ENCODE measurements at places on chromosomes 12 and 14.

GRCh38 chr12:111505601-111506036 is 93.5 kb downstream of the ATXN2 start:
- no peak for DNase-seq

- DNase-seq = no peak
Measured at GRCh38 chr14:37051153-37051552, 121.3 kb downstream of the SLC25A21 start.

DNA sequence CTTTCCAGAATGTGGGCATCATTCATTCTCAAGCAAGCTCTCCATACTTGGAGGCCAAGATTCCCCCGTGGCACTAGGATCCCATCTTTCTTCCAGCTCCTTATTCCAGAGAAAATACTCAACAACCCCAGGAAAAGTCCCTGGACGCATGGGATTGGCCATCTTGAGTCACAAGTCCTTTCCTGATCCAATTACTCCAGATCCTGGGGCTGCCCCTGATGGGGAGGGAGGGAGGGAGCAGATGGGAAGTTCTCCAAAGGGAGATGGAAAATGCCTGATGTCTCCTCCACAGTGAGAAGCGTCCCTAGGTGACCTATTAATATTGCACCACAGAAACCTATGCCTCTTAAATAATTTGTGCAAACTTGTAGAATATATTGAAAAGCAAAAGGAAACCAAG is 12.4 kb upstream of the KCNK13 start:
- no peak for DNase-seq

- DNase-seq = no peak
Measured at GRCh38 chr12:48199774-48200221, 3.3 kb downstream of the OR10AD1 start.

GRCh38 chr12:53811606-53812005 is 59.8 kb upstream of the CISTR start:
- no peak for DNase-seq

- DNase-seq = no peak
Measured at GRCh38 chr14:97250931-97251330, 453.7 kb downstream of the VRK1 start.

- DNase-seq = no peak
Measured at GRCh38 chr14:53786045-53786444, 170.6 kb downstream of the BMP4 start.

DNA sequence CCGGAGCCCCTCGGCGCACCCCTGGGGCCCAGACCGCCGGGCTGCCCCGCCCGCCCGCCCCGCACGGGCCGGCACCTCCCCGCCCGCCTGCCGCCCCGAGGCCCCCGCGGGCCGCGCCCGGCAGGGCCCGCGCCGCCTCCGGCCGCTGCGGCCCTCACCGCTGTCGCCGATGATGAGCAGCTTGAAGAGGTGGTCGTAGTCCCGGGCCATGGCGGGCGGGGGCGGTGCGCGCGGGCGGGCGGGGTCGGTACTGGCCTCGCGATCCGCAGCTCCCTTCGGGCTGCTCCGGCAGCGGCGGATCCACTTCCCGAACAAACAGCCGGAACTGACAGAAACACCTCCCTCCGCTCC is at the start of gene RAB35:
TSS of gene RAB35 (minus strand) at position 313 of the 351 bp plus-strand sequence. CDS start at position 210, 103 bp downstream.
- no peak for DNase-seq

DNA sequence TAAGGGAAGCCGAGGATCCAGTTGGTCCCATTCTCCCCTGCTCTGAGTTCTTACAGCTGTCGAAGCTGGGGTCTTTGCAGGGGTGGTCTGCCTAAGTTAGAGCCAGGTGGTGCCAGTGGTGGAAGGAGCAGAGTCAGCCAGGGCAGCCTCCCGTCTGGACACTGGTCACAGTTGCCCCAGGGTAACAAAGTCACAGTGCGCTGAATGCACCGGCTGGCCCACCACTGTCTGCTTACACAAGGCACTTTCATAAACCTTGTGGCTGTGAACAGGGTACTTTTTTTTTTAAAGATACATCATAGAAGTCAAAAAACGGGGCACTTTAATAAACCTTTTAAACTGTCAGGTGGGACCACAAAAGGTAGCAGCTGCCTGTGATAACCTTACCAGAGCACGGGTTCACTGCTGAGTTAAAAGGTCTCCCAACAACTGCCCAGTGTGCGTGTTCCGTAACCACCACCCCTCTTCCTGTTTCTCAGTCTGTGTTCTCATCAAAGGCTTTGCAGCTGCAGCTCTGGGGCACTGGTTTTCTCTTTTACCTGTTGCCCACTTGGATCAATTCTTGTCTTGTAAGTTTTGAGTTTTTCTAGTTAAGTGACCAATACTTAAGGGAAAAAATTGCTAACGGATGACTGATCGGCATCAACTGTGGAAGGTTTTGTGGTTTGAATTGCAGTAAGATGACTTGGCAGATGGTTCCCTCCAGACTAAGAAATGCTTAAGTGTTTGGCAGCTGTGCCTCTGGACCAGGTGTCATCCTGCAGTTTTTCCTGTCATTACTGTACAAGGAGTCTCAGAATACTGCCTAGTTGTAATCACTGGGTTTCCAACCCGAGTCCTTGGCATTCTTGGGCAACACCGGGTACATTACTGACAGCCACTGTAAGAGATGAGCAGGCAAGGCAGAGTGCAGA is 55.9 kb downstream of the DYNC1H1 start:
- DNase-seq = peak; percentile 35

DNA sequence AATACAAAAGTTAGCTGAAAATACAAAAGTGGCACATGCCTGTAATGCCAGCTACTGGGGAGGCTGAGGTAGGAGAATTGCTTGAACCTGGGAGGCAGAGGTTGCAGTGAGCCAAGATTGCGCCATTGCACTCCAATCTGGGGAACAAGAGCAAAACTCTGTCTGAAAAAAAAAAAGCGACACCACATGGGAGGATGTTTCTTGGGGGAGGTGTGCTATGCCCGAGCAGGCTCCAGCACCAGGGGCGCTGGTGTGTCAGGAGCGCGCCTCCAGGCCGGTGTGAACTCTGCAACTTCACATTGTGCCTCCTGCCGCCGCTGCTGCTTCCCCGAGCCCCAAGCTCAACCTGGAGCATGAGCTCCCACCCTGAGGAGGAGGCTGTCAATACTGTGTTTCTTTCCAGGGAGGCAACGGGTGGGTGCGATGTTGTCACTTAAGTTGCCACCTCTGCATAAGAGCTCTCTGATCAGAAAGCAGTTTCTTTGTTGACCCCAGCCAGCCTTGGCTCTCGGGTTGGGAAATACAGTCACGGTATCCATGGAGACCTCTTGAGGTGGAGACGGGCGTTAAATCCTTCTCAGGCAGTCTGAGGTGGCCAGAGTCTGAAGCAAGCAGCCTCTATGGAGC is 18.9 kb downstream of the DEGS2 start:
- DNase-seq = no peak

- DNase-seq = no peak
Measured at GRCh38 chr14:92325835-92326234, 2.9 kb downstream of the SLC24A4 start.

GRCh38 chr14:24986206-24986893 is 63.6 kb downstream of the STXBP6 start:
- no peak for DNase-seq

DNA sequence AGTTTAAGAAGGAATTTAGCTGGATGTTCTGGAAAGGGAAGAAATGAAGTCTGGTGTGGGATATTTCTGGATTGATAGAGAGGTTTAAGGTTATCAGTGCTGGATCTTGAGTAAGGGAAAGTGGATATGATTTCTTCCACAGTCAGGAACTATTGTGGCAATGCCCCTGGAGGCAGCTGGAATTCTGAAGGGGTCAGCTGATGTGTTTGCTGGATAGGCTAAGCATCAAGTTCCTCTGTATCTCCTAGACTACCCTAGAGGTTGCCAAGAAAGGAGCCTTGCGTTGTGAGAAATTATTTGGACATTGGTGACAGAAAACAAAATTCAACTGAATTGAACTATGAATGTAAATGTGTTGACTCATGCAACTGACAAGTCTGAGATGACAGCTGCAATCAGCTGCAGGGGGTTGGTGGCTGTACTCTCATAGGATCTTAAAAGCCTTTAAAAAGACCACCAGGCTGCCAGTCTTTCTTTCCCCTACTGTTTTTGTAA is 244.4 kb downstream of the ATXN7L3B start:
- DNase-seq = no peak

DNA sequence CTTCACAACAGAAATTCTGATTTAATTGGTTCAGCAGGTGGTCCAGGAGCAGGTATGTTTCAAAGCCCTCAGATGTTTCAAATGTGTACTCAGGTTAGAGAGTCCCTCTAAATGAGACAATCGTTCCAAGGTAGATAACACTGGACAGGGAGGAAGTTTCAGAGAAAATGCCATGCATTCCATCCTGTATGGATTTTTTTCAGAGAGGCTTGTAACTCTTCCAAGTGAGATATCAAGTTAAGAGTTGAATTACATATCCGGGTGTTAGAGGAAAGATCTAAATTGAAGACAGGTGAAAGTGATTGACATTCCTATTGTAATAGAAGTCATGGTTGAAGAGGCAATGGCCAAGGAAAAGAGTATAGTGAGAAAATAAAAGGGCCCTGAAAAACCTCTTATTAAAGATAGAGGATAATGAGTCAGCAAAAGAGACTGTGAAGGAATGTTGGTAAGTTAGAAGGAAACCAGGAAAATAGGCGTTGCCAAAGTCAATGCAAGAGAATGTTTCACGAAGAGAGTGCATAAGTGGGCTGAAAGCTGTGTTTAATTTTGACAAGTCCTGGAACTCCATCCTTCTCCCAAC is 105.8 kb downstream of the BMP4 start:
- no peak for DNase-seq

- DNase-seq = no peak
Measured at GRCh38 chr12:24121911-24122310, 172.4 kb upstream of the SOX5 start.

- DNase-seq = no peak
Measured at GRCh38 chr14:50615552-50615951, 52.6 kb downstream of the SAV1 start.

- DNase-seq = no peak
Measured at GRCh38 chr12:64532734-64533351, 77.5 kb upstream of the RASSF3 start.

DNA sequence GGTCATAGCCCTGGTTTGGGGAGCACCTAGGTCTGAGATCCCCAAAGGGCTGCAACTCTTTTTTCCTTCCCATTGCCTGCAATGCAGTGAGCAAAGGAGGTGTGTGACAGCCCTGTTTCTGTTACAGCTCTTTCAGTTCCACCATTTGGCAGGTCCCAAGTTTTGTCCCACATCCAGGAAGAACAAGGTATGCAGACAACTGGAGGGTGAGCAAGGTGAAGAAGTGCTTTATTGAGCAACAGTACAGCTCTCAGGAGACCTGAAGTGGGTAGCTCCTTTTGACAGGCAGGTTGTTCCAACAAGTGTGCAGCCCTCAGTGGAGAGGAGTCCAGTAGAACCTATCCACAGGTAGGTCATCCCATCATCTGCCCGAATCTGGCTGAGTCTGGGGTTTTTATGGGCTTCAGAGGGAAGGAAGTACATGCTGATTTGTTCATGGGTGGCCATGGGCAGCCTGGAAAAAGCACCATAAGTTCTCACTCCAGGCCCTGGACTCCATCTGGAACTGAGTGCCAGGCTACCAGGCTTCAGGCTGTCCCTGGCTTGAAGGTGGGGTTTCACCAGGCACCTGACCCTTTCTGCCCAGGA is 62.8 kb upstream of the NAV3 start:
- DNase-seq = no peak

DNA sequence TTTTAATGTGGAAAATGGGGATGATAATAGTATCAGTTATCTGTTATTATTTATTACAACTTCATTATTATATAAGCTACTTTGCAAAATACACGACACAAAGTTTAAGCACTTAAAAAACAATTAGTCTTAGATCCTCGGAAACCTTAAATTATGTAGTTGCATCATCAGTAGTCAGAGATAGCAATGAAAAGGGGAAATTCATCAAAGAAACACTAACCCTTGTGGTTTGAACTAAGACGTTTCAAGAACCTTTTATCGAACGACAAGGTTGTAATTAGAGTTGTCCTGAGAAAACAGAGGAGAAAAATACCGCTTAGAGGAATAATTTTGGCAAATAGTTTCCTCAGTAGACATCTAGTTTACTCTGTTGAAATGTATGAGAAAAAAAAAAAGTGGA is 198.5 kb downstream of the PTPRO start:
- DNase-seq = no peak

DNA sequence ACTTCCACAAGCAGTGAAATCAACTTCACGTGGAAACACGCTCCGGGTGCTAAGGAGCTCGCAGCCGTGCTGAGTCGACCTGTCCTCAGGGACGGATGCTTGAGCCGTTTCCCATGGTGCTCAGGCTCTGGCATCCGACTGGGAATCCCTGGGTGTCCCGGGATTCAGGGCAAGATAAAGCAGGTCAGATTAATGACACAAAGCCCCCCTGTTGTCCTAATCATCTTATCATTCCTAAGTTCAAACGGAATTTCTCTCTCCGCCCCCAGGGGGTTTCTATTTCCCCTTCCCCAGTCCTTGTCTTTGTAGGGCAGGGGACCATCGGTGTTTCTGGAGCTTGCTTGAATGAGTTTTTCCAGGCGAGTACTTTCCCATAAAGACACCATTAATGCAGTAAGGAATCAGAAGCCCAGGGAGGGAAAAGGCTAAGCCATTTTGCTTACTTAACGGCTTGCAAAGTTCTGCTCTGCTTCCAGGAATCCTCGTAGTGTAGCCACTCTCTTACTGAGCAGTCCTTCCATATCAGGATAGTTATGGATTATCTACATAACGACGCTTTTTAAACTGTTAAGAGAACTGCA is 116.5 kb downstream of the TMEM132C start:
- DNase-seq = no peak

GRCh38 chr14:56121816-56122215 is 3.6 kb downstream of the PELI2 start:
- DNase-seq = no peak

DNA sequence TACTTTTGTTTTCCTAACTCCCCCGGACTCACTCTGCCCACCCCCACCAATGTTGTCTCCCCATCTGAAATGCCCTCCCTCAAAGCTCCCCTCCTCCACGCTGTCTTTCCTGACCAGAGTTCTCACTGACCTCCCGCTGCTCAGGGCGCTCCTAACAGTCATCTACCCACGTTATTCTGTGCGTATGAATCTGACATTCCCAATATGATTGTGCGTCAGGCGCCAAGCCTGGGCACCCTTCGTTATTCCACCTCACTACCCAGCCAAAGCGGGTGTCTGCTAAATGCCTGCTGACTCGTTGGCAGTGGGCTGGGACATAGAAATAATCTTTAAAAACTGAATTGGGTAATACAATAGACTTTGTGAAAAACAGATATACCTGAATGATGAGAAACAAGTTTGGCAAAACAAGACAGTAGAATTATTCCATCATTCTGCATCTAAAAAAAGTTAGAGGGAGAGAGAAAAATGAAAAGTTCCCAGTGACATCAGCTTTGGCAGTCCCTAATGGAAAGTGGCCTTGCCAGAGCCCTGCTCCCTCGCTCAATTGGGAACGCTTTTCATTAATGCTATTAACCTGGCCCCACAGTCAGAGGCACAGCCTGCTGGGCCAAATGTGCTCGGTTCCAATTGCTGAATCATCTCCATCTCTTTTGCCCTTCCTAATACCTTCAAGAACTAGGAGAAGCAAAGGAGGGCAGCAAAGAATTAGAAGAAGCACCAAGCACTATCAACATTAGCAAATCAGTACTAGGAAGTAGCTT is 74.0 kb upstream of the PLXNC1 start:
- no peak for DNase-seq

- DNase-seq = peak; percentile 96
Measured at GRCh38 chr12:103965590-103966504, at the start of gene TDG. TSS of gene TDG (plus strand) at chr12:103965872. CDS start at chr12:103966038, 166 bp downstream.

GRCh38 chr12:46915836-46916235 is 90.0 kb upstream of the SLC38A4 start:
- no peak for DNase-seq
